ENCODE measurements at places on chromosomes 16 and 17.

DNA sequence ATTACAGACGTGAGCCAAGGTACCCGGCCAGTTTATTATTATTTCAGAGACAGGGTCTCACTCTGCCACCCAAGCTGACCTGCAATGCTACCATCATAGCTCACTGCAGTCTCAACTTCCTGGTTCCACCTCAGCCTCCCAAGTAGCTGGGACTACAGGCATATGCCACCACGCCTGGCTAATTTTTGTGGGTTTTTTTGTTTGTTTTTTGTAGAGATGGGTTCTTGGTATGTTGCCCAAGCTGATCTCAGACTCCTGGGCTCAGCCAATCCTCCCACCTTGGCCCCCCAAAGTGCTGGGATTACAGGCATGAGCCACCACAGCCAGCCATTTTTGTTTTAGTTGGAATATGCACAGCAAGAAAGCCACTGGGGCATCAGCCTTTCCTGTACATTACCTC is 115.7 kb downstream of the MRM1 start:
- no peak for DNase-seq

- DNase-seq, result no peak
Observed at GRCh38 chr17:8167526-8167925, 4.8 kb upstream of the VAMP2 start.

DNA sequence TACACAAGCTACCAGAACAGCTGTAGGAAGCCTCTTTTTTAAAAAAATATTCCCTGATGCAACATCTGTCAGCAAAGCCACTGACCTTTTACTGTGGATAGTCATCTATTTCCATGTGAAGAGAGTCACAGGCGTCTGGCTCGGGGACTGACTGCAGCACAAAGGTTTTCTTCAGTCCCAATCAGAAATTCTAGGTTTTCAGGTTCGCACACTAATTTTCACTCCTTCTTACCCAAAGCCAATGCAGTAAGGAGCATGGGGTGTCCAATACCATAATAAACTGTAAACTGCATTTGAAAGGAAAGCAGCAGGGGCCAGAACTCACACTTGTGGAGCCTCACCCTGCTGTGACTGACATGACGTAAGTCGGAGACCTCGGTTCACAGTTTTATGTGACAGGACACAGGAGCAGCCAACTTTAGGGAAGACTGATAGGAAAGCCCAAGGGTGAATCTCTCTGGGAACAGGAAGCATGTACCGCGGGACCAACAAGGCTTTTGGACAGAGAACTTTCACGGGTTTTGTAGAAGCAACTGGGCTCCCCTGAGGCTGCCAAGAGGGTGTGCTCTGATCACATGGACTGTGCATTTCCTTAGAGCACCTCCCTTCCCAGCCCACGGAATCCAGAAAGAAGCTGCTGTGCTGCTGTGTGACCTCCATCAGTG is 9.1 kb upstream of the TMEM100 start:
- no peak for DNase-seq

GRCh38 chr17:60386147-60387058 is 5.5 kb downstream of the USP32 start:
- DNase-seq, result no peak

- no peak for DNase-seq
Observed at GRCh38 chr16:20829536-20829935, 23.2 kb downstream of the REXO5 start.

DNA sequence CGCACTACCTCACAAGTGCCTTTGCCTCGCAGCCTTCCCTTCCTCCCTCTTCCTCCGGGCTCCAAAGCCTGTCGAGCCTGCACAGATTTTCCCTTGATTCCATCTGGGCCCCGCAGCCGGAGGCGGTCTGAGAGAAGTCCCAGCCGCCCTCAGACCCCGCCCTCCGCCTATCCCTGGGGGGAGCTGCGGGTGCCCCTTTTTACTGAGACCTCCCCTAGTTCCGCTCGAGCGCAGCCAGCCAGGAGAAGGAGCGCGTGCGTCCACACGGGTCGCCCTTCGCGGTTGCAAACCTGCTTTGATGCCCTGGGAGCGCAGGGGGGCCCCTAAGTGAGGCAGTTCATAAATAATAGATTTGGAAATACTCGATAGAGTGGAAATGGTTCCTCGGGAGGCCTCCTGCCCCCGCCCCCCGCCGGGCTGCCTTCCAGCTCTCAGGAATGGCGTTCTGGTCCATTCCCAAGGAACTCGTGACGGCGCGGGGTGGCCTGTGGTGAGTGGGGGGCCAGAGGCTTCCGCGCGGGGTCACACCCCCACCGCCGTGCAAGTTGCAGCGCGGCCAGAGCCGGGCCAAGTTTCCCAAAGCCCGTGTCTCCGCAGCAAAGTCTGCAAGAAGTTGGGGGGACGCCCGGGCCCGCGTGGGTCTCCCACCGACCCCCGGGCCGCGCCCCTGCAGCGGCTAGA is 610 bp downstream of the C16orf74 start:
- DNase-seq, result peak; percentile 9

DNA sequence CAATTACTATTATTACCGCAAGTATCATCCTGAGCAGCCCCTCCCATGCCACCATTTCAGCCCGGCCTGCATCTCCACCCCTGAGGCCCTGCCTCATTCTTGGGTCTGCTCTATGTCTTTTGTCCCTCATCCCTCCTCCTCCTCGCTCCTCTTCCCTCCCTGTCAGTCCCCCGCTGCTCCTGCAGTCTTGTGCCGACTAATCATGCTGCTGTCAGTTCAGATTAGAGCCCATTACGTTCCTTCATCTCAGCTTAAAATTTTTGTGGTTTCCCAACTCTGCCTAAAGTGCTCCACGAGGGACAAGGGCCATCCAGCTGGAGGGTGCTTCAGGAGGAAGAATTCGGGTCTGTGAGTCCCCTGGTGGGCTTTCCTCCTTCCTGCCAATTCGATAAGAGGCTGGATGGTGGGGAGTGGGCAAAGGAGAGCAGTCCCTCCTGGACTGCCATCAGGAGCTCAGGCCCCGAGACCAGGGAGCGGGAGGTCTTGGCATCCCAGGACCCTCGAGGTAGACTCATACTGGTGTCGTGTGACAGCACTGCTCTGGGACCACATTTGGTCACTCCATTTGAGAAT is 32.9 kb upstream of the GOSR2 start:
- DNase-seq, result no peak

DNA sequence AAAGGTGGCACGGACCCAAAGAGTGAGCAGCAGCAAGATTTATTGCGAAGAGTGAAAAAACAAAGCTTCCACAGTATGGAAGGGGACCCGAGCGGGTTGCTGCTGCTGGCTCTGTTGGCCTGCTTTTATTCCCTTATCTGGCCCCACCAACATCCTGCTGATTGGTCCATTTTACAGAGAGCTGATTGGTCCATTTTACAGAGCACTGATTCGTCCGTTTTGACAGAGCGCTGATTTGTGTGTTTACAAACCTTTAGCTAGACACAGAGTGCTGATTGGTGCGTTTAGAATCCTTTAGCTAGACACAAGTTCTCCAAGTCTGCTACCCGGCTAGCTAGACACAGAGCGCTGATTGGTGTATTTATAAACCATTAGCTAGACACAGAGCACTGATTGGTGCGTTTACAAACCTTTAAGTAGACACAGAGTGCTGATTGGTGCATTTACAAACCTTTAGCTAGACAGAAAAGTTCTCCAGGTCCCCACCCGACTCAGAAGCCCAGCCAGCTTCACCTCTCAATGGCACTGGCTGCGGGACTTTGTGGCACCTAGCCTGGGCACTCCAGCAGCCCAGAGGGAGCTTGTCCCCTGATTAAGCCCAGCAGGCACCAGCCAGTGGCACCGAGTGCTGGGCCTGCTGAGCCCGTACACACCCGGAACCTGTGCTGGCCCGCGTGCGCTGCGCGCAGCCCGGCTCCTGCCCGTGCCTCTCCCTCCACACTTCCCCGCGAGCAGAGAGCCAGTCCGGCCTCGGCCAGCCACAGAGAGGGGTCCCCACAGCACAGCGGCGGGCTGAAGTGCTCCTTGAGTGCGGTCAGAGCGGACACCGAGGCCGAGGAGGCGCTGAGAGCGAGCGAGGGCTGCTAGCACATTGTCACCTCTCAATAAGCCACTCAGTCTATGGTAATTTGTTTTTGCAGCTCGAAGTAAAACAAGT is 15.1 kb downstream of the IGSF6 start:
- DNase-seq, result no peak

DNA sequence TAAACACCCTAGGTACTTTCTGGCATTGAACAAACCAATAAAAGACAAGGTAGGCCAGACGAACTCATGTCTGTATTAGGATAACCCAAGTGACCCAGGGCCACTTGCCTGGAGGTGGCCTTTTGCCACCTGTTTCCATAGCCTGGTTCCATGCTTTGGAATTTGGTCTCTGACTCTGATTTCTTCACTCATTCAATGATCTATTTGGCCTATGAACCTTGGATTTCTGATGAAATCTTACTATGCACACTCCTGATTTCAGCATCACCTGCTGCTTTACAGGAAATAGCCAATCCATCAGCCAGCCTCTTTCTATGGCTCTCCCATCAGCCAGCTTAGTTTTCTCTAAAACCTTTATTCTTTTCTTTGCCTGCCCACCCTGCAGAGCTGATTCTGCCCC is 142.8 kb upstream of the PSMD7 start:
- no peak for DNase-seq

DNA sequence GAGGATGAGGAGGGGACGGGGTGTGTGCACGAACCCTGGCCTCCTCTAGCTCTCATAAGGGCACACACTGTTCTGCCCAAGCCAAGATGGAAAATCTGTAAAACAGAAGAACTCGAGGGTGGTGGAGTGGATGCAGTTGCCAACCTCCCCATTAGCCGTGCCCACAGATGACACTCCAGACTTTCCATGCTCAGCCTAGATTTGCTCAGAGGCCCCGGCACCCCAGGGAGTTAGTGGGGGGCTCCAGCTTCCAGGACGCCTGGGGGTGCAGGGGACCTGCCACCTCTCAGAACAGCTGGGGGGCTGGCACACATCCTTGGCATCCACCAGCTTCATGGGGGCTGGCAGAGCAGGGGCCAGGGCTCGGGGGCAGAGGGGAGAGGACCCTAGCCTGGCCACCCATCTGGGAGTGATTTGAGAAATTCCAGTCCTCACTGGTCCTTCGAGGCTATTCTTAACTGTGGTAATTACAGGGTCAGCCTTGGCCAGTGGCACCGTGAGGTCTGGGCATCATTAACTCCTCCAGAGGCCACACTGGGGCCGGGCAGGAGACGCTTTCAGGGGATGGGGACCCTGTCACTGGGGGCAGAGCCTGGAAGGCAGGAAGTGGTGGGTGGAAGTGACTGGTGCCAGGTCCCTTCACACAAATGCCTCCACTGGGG is 14.3 kb downstream of the VASN start:
- no peak for DNase-seq

- DNase-seq, result peak; percentile 32
Observed at GRCh38 chr17:1058423-1059130, 61.6 kb downstream of the TIMM22 start.

DNA sequence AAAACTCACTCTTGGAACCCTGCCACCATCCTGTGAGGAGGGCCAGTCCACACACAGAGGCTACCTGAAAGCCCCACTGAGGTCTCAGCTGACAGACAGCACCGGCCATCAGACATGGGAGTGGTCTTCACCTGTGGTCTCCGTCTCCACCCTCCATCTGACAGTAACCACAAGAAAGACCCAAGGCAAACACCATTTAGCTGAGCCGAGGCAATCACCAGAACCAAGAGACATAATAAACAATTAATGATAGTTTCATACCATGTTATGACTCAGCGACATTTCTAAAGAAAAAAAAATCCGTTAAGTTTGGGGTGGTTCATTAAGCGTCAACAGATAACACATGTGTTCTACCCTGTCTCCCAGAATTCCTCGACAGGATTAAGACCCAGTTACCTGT is 6.1 kb upstream of the EVPLL start:
- DNase-seq, result no peak

DNA sequence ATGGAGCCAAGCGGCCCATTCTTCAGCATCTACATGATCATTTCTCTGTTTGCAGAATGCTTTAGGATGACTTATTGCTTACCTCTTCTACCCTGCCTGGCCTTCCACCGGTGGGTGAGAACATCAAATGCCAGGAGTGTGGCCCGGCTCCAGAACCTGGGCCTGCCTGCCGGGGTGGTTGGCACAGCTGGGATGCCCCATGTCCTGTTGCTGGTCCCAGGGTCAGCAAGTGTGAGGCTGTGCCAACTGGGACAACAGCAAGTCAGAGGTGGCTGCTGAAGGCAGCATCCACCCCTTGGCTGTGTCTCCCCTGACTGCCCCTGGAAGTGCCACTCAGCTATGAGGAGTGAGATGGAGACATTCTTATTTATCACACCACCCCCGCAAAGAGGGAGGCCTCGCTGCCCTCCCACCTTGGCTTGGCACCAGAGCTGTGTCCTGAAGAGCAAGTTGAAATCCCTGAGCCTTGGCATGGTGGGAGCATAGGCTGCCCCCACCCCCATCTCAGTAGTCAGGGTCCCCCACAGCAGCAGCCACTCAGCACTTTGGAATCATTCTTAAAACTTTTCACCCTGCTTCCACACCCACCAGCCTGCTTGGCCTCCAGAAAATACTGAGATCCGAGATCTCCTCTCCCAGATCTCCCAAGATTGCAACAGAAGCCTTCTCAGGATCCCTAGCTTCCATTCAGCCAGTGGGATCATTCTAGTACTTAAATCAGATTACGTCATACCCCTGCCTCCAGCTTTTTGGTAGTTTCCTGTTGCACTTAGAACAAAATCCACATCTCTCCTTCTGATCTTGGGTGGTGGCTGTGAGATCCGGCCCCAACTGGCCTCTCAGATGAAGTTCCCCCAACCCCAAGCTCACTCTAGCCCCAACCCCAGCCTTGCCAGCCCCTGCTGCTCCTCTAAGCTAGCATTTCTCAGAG is 127.5 kb downstream of the SOCS1 start:
- no peak for DNase-seq

DNA sequence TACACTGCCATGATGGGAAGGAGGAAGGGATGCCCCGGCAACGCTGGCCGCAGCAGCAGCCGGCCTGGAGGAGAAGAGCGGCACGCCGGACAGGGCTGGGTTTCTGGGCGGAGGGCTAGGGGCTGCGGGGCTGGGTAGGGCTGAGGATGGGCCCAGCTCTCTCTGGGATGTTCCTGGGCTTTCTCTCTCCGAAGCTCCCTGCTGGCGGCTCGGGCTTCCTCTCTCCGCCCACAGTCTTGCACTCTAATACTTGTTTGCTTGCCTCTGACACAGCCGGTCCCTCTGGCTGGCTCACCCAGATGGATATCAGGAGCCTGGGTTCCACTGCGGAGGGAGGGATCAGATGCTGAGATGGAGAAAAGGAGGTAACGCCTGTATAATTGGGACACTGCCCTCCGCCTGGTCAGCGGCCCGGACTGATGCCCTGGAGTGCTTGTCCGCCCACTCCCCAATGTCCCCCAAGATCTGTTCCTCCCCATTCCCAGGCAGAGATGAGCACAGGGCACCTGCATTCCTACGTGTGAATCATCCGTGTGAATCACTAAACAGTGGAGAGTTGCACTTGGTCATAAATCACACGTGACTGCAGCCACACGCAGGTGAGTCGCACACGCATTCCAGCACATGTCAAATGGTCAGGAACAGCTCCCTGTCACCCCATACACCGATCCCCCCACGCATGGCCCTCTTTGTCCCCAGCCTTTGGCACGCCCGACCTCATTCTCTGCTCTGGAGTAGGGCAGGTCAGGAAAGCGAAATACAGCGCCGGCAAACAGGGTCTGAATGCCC is at the start of gene ALOXE3:
TSS of gene ALOXE3 (minus strand) at position 535 of the 789 bp plus-strand sequence. CDS start at position 11, 524 bp downstream.
- peak; percentile 14 for DNase-seq

GRCh38 chr17:12064395-12064794 is 43.7 kb downstream of the MAP2K4 start:
- no peak for DNase-seq

- DNase-seq, result no peak
Observed at GRCh38 chr17:77436058-77436442, 295.3 kb downstream of the SEC14L1 start.

GRCh38 chr17:21239680-21240368 is 13.4 kb downstream of the NATD1 start:
- DNase-seq, result no peak

- DNase-seq, result no peak
Observed at GRCh38 chr16:11379420-11379819, 34.2 kb downstream of the RMI2 start.

Data from activated CD4-positive, alpha-beta T cell treated with anti-CD3 and anti-CD28 coated beads, Interleukin-2, amount 50 U/mL, for 1 hour (primary cell).